ENCODE measurements at places on chromosomes 13 and 19. TPM values are rescaled to one million over a fixed set of nuclear protein-coding genes. Genes with fewer than 3 reads are reported as not detected.

DNA sequence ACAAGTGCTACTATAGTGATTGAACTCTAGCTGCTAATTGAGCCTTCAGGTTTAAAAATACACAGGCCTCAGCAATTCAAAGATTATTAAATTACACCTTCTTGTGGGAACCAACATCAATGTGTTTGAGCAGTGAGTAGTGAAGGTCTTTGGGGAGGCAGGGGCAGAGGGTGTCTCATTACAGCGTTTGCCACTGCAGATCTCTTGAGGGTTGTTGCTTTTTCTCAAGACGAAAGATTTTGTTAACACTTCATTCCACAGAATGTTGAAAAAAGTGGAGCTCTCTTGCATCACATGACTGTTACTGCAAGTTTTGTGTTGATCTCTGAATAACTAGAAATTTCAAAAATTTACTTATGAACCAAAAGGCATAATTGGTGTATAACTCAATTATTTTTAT, 253.6 kb downstream of the ATP8A2 start:
- H3K4me1 ChIP-seq, result no peaks in the 10 kb centered on the region
- DNase-seq, result no peak
- no peaks in the 10 kb centered on the region for H3K27me3 ChIP-seq
- H3K36me3 ChIP-seq, result no peaks in the 10 kb centered on the region

DNA sequence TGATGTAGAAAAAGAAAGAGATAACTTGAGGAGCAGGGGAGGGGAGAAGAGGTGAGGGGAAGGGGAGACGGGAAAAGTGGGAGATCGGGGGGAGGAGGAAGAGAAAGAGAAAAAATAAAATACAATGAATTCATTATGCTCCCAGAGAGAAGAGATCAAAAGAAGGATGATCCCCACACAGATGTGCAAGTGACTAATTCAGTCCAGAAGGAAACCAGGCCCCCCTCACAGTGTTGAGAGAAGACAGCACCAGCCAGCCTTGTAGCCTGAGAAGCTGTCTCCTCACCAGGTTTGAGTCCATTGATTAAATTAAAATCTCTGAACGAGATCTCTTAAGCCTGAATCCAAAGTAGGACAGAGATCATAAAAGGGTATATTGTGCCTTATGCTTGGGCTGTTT, 333.7 kb upstream of the NBEA start:
- no peak overlapping the region for H3K27ac ChIP-seq
- H3K4me1 ChIP-seq, result no peaks in the 10 kb centered on the region
- no peaks in the 10 kb centered on the region for H3K36me3 ChIP-seq
- DNase-seq, result no peak
- no peaks in the 10 kb centered on the region for H3K27me3 ChIP-seq

DNA sequence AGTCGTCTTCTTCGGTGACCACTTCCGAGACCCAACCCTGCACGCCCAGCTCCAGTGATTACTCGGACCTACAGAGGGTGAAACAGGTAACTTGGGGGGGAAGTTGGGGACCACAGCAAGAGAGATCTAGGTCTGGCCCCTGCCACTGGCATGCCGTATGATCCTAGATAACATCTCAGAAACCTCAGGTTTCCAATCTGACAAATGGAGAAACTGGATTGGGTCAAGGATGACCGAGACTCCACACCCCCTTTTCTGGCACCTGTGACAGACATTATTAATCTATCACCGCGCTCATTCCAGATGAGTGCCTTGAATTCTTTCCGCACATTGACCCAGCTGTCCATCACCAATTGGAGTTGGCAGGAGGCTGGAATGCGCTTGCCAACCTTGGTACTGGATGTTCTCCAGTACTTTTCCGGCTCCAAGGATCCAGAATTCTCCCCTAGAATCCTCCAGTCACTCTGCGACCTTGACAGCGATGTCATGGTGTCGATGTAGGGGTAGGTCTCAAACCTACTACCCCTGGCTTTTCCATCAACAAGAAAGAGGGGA, 17.4 kb downstream of the VASP start:
- H3K27me3 ChIP-seq, result no peaks in the 10 kb centered on the region
- H3K27ac ChIP-seq, result no peak overlapping the region
- H3K4me3 ChIP-seq, result no peak overlapping the region
- peaks cover 4% of the 10 kb centered on the region for H3K4me1 ChIP-seq

DNA sequence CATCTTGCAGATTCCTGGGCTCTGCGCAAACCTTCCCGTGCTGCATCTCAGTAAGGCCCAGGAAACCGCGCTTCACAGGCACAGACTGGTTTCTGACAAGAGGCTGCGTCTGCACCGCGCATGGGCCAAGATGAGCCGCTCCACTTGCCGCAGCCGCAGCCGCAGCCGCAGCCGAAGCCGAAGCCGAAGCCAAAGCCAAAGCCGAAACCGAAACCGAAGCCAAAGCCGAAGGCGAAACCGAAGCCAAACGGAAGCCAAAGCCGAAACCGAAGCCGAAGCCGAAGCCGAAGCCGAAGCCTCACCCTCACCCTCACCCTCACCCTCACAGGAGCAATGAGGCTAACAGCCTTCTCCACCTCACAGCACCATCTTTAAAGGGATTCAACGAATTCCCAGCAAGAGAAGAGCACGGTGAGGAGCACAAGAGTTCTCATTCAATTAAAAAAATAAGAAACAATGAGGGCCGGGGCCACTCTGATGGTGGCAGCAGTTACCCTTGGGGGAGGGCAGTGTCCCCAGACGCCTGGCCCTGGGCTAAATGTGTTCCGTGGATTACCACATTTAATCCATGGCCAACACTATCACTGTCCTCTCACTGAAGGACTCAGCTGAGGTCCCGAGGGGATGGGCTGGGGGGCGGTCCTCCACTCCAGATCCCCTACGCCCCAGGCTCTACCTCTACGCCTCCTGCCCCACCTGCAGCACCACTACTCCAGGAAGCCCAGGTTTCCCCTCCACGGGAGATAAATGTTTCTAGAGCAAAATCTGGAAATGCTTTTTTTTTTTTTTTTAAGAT, 29.1 kb downstream of the ZNF787 start:
- no peak overlapping the region for H3K4me3 ChIP-seq
- H3K27ac ChIP-seq, result peak overlapping the region; percentile 58
- no peaks in the 10 kb centered on the region for H3K27me3 ChIP-seq
- peak; percentile 70 for DNase-seq
- H3K36me3 ChIP-seq, result peaks cover 3% of the 10 kb centered on the region

- H3K36me3 ChIP-seq, result no peaks in the 10 kb centered on the region
- DNase-seq, result no peak
- no peak overlapping the region for H3K27ac ChIP-seq
- H3K4me1 ChIP-seq, result no peaks in the 10 kb centered on the region
Observed at GRCh38 chr19:8688930-8689329, 9.7 kb downstream of the ACTL9 start.

Gene SLC7A9
- under 0.01 TPM for total RNA-seq
